ENCODE measurements at places on chromosomes 3 and 15.

GRCh38 chr3:151816091-151816604 is 2.2 kb downstream of the AADAC start:
- no peak for DNase-seq

- no peak for DNase-seq
These were observed 700.5 kb upstream of the ARPP21 start for GRCh38 chr3:34938784-34939183.

GRCh38 chr3:30162579-30162978 is 443.8 kb upstream of the TGFBR2 start:
- DNase-seq, result no peak

DNA sequence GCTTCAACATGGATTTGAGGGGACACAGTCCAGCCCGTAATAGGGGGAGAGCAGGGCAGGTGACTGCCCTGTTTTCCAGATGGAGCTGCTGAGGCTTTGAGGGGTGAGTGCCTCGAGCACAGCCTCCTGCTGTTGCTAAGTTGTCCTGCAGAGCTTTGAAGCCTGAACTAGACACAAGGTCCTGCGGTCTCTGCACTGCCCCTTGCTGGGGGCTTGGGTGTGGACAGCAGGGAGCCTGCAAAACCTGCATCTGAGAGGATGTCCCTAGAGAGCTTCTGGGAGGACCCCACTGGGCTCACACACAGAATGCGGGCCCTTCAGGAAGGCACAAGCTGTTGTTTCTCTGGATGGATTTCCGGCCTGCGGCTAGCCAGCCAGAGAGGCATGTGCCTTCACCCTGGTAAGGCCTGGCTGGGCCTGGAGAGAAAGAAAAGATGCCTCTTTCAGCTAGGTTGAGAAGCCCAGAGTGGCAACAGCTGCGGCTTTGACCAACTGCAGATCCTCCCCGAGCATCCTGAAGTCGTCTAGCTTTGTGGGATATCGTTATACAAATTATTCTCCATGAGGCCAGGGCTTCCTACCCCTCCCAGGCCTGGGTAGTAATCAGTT is 226.2 kb downstream of the SLCO3A1 start:
- DNase-seq, result no peak

- DNase-seq, result no peak
These were observed 229.2 kb upstream of the LRTM1 start for GRCh38 chr3:55156851-55157650.

DNA sequence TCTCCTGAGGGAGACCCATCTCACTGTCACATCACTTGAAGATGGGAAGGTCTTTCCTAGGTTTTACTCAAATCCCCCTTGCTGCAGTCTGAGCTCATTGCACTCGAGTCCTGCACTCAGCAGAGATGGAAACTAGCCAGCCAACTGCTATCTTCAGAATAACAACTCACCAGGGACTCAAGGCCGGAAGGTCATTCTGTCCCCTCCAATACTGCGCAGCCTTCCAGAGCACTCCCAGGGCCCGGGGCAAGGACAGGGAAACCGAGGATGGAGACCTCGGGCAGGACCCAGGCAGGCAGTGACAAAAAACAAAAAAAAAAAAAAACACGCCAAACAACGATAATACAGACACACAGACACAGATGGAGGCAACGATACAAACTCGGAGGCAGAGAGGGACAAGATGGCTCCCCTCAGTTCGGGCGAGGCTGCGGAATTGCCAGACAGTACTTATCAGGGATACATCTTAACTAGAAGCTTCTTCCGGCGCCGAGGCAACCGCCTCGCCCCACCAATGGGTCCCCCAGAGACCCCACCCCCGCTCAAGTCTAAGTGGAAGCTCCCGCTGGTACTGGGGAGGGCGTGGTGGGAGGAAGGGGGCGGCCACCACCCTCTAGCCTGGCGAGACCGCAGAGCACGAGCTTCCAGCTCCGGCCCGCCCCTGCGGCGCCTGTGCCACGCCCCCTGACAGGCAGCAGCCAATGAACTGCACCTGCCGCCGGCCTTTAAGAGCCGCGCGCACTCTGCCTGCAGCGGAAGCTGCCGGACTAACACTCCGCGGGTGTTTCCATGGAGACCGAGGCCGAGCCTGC is 7.0 kb upstream of the MAP1A start:
- DNase-seq, result peak; percentile 90

GRCh38 chr15:92970656-92971055 is 70.5 kb downstream of the CHD2 start:
- no peak for DNase-seq

DNA sequence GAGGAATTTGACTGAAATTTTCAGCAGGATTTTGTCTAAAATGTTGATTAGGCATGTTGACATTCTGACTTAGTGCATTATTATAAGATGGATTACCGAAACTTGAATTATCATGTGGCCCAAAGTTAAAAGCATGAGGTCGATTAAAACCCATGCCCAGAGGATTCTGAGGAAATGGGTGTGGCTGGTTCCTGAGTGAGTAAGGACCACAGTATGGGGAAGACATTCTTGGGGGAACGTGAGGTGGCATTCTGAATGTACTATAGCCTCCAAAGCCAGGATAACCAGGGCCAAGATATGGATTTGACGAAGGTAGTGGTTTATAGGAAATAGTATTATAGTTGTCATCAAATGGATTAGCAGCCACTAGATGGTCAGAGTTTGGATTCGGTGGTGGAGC is 38.7 kb upstream of the DNAAF4 start:
- DNase-seq, result no peak

- no peak for DNase-seq
These were observed 3.9 kb upstream of the DPP8 start for GRCh38 chr15:65521350-65521749.

DNA sequence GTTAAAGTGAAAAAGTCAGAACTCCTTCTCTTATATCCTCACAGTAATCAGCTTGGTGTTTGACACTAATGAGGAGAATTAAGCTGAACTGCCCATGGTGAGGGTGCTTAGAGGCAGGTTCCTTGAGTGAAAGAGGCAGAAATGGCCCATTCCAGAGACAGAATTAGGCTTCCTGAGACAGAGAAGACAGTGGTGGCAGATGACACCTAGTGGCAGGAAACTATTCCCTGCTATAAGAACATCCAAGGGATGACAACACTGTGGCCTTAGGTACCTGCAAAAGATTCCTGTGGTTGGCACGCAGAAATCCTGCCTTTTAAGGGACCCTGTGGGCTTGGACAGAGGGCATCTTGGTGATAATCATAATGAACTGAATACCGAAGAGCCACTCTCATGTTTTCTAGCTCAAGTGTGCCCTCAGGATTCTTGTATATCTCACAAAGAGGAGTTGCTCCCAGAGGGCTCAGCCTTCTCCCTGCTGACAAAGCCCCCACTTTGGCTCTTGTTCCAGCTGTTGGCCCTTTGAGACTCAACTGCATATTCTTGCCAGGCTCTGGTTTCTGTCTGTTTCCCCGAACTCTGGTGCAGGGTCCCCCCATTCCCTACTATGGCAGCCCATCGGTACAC is 56.0 kb downstream of the KBTBD12 start:
- DNase-seq, result no peak

DNA sequence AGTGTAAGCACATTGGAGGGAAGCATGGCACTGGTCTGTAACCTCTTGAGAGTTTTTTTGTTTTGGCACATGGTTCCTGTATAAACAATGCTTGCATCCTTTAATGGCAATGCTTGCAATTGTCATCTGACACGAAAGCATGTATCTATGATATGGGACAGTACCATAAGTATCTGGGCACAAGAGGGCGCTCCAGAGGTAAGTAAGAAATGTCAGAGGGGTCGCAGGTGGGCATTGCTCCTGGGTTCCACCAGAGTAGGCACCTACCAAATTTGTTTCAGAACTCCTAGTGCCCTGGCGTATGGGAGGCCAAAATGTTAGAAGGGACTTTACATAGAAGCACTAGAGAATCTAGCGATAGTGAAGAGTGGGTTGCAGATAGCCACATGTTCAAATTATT is 58.7 kb upstream of the BCHE start:
- no peak for DNase-seq

GRCh38 chr3:53938645-53939044 is 47.0 kb upstream of the SELENOK start:
- DNase-seq, result no peak

GRCh38 chr3:12512534-12513118 is 28.3 kb downstream of the TSEN2 start:
- DNase-seq, result no peak

DNA sequence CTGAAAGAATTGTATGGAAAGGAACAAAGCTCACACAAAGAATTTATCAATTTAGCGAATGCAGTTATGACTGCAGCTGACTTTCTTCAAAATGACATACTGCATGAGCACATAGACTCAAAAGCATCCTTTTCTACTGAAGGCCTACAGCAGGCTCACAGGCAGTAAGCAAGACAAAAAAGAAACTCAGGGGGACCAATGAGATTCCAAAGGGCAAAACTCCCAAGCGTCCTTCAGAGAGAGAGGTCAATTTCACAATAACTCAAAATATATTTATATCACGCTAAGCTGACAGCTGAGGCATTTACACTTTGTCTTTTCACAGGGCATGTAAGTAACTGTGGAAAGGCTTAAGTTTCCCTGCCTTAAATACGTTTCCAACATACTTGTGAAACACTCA is 427.9 kb upstream of the RASGRP1 start:
- no peak for DNase-seq

- no peak for DNase-seq
These were observed 61.5 kb upstream of the CADPS start for GRCh38 chr3:62936626-62937254.

- no peak for DNase-seq
These were observed 193.4 kb upstream of the UBE2E1 start for GRCh38 chr3:23612296-23612891.

- DNase-seq, result no peak
These were observed 504.7 kb downstream of the SOX2 start for GRCh38 chr3:182216311-182216970.

DNA sequence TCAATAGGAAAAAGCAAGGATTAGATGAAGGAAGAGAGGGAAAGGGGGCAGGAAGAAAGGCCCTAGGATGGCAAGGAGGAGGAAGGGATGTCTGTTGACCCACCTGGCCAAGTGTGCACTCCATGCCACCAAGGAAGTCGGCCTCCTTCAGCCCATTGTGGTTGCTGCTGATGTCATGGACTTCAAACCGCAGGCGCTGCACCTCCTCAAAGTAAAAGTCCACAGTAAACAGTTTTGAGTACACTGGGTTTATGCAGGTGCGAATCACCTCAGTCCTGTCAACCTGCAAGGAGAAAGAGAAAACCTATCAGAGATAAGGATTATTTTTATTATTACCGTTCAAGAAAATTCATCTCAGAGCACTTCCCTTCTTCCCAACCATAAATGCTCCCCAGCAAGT is 220.6 kb upstream of the MRPL3 start:
- no peak for DNase-seq

DNA sequence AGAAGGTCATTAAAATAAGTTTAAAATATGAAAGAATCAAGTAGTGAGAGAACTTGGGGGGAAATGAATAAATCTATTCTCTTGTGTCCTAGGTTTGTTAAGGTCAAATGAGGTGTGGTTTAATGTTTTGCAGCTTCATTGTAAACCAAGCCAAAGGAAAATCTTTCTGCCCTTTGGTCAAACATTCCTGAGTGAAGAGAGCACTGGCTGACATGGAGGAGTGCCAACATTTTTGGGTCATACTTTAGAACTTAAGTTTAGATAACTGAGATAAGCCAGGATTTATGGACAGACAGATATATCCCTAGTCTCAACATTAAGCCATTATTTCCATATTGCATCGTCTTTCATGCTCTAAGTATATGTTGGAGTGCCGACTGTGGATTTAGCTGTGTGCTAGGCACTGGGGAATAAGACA is 66.4 kb downstream of the PTPRG start:
- no peak for DNase-seq

DNA sequence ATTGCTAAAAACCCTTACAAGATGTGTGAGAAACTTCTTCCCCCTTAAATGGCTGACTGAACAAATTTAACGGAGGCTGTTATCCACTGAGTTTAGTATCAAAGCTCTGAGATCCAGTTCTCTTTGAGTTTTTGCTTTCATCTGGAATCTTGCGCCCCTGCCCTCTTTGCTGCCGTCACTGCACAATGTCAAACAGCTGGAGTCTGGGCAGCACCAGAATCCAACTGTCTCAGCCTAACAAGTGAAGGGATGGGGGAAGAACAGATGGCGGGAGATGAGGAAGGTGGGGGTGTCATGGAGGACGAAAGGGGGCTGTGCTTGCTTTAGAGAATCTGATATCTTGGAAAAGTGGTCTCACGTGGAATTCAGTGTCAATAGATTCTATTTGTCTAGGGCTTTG is 7.0 kb upstream of the BOC start:
- DNase-seq, result no peak

DNA sequence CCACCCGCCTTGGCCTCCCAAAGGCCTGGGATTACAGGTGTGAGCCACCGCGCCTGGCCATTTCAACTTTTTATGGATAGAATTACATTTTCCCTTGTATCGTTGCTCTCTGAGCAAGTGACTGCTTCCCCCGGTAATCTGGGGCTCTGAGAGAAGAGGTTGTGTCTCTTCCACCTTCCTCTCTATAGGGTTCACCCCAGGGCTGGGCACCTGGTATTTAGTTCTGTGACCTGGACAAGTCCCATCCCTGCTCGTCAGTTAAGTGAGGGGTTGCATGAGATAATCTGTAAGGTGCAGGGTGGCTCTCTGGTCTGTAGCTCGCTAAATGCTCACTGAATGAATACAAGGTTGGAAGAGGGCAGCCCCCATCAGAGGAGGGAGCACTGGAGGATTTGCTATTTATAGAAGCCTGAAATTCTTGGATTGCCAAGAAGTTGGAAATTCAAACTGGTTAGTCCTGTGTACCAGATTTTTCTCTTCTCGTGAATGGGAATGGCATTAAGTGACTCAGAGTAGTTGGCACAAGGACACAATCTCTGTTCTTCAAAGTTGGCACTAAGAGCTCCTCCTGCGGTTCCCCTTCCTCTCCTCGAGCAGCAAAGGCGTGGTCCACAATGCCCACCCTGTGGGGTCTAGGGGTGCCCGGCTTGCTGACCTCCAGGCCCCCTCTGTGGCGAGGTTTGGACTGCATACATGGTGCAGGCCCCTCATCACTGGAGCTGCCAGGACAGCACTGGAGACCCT is 68.1 kb upstream of the DLG1 start:
- no peak for DNase-seq

DNA sequence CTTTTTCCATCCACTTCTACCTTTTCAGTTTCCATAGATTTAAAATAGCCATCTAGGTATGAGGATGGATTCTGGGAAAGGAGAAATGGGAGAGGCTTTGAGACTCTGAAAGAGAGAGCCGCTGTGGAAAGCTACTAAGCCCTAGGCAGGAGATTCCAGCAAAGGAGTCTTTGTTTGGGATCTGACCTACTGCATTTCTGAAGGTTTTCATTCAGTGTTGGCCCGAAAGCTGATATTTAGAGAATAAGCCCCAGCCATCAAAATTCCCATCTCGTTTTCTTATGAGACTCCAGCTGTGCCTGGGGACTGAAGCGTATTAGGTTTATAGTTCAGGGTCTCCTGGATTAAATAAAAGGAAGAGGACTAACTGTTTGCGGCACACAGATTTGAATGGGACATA is 19.5 kb downstream of the LIPH start:
- no peak for DNase-seq
